ENCODE measurements at places on chromosomes 1 and 21. TPM values are rescaled to one million over a fixed set of nuclear protein-coding genes. Genes with fewer than 3 reads are reported as not detected.

GRCh38 chr1:185565302-185565701 is 168.9 kb upstream of the HMCN1 start:
- no peak for DNase-seq

GRCh38 chr1:168179438-168180147 is 831 bp downstream of the TIPRL start:
- DNase-seq, result no peak

DNA sequence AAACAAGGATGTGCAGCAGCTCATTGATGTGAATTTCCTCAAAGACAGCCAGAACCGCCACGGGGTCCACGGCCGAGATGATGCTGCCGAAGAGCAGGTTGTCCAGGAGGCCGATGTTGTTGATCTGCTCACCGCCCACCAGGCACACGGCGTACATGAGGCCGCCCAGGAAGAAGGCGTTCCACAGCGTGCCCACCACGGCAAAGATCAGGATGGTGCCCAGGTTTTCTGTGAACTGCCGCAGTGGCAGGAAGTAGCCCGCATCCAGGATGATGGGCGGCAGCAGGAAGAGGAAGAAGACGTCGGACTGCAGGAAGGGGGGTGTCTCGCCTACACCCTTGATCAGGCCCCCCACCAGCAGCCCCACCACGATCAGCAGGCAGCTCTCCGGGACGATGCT is 41.1 kb downstream of the SLC9A1 start:
- no peak for DNase-seq

DNA sequence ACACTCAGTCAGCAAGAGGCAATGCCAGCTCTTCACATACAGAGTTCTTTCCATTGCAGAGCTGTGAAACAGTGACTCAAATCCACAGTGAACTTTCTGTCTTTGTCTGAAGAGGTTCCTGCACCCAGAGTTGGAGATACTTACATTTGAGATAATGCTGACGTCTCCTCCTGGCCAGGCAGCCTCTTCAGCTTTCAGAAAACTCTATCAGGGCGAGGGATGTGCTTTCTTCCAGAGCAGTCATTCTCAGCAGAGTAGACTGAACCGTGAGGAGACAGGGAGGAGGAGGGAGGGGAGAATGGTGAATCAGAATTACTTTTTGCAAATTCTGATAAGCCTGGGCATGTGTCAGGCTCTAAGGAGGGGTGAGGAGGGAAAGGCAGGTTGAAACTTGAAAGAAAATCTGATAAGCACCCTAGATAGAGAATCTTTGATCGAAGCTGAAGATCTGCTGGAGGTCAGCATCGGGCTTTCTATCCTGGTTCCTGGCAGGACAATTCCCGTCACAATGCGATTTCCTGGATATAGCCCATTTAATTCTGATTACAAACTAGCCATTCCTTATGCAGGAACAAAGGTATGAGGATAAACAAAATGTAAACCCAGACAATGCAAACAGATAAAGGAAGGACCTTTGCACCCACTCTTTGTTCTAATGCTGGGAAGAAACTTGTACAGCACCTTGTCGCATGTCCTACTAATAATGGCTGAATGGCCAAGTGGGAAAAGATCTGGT is 18.9 kb upstream of the NID1 start:
- DNase-seq, result no peak

- DNase-seq, result no peak
Measured at GRCh38 chr21:42238185-42238934, 19.4 kb downstream of the ABCG1 start.

DNA sequence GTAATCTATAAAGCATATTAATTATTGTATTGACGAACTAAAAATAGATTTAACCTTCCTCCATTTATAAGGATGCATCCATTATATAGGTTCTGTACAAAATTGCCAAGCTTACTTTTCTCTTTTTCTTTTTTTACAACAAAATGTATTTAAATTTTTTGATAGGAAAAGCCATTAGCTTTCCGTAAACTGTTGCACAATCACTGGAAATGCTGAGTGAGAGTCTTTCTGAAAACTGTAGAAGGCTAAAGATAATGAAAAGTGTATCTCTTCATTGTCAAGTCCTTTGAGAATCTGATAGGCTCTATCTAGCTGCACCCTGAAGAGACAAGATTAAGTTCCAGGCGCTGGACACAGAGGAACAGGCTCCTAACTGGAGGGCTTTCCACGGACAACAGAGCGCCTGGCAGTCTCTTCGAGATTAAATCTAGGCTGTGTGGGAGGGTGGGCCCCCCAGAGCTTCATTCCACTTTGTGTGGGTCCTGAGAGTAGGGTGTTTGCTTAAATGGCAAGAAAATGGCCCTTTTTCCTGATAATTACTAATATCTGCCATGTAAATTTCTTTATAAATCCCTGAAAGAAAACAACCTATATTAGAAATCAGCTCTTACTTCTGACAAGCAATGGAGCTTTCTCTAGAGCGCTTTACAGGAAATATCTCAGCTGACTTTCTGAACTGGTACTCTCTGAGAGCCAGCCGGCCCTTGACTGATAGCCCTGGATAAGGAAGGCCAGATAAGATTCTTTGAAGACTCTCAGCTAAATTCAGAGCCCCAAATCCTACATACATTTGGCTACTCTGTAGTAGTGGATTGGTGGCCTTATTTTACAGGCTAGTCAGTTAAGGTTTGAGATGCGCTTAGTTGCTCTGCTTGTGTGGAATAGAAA is 108.3 kb downstream of the FMN2 start:
- DNase-seq, result no peak

DNA sequence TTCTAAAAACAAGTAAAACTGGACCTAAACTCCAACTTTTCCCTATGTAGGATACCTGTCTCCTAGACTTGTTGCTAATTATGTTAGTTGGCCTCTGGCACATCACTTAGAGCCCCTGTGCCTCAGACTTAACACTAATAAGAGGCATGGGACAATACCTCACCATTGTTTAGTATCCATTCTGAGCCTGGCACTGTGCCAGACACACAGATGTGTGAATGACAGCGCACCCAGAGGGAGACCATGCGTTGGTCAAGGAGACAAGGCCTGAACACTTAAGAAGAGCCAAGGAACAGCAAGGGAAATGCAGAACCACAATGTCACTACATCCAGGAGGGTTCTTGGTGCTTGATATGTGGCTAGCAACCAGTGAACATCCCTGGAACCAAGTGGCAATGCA is 189.1 kb downstream of the FGGY start:
- DNase-seq, result no peak

- DNase-seq, result no peak
Measured at GRCh38 chr1:156772728-156773497, 5.6 kb downstream of the PRCC start.

DNA sequence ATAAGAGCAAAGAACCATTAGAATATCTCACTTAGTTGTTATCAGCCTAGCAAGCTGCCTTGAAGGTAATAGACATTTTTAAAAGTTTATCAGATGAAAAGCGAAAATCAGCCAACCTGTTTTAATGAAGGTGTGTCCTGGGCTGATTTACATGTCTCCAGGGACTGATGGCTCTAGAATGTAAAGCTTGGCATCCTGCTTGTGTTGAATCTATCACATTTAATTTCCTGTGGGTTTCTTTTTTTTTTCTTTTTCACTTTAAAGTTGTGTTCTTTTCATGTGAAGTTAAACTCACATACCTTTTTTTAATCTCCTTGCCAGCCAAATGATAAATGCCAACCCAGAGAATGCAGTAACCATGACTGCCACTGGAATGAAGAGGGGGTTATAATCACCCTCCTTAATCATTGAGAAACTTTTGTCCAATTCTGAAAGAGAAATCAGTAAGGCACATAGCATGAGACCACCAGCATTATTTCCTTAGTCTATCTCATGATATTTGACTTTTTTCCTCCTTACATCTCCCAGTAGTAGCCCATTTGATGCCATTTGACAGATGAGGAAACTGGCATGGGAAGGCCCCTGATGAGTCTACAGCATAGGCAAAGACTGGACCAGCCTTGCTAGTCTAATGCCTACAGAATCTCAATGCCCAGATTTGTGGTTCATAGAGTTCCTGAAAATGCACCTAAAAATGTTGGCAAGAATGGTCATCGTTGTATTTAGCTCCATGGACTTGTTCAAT is 10.0 kb downstream of the SELL start:
- DNase-seq, result no peak

GRCh38 chr1:22139817-22140216 is 3.1 kb downstream of the WNT4 start:
- no peak for DNase-seq

- DNase-seq, result no peak
Measured at GRCh38 chr1:9294405-9294773, 1.7 kb downstream of the SPSB1 start.

GRCh38 chr1:61322008-61322744 is 239.8 kb downstream of the NFIA start:
- no peak for DNase-seq

GRCh38 chr1:234486858-234487840 is 8.2 kb upstream of the TARBP1 start:
- no peak for DNase-seq

- no peak for DNase-seq
Measured at GRCh38 chr1:60463786-60464185, 390.2 kb upstream of the C1orf87 start.

DNA sequence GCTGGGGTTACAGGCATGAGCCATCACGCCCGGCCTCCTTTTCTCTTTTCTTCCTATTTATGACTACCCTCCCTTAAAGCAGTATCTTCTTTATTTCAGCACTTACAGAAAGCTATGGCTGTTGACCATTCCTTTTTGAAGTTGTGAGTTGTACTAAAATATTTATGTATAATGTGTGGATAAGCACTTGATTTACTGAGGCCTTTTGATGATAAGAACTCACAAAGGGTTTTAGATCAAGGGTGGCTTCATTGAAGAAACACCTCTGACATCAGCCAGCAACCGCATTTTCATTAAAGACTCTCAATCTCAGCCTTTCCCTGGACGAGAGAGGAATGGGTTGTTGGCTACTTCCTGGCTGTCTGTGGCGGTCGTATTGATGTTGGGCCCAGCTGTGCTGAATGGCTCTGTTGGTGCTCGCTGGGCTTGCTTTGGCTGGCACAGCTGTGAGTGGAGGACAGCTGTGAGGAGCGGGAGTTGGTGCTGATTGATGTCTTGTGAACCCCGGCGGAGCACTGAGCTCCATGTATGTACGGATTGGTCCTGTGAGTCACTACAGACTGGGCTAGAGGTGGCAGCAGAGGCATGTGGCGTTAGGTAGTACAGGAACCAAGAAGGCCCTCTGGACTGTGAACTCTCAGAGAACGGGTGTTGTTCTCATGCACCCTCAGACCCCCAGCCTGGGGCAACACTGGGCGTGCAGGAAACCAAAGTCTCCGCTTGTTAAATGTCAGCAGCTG is 208.8 kb downstream of the KIF26B start:
- no peak for DNase-seq

DNA sequence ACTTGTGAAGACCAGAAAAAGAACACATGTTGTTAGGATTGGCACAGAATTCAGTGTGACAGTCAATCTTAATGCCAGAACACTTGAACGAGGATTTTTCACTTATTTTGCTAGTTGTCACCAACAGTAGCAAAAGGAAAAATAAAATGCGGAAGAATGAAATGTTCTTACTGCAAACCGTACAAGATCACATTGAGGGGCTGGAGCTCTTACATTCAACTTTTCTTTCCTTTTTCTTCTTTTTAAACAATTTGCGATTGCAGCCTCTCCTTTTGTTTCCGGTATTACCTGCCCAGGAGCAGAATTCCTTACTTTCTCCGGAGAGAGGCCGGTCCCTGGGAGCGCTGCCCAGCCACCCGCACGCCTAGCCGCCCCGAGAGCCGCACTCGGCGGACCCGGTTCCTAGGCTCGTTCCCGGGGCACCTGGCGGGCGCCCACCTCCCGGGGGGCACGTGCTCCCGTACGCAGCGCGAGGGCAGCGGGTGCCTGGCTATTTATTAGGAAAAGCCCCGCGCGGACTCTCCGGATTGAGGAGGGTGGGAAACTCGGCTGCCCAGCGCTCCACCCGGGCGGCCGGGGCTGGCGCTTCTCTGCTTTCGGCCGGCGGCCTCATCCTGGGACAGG is 1.2 kb upstream of the CAMTA1 start:
- DNase-seq, result no peak

DNA sequence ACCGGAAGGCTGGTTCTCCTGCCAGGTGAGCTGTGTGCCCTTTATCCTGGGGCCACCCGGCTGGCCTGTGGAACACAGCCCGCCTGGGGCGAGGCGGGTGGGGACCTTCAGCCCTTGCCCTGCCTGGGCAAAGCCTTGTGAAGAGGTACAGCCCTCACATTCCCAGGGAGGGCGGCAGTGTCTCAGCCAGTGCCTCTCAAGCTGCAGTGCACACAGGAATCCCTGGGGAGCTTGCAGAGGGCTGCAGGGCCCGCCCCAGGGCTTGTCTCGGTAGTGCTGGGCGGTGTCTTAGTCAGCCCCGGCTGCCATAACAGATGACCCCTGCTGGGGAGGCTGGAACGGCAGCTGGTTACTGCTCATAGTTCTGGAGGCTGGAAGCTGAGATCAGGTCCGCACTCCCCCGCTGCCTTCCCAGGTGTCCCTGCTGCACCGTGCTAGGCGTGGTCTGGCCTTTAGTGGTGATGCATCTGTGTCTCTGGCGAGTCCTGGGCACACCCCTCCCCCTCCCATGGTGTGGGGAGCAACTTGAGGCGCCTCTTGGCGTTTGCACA is 12.6 kb downstream of the DFFB start:
- DNase-seq, result no peak

DNA sequence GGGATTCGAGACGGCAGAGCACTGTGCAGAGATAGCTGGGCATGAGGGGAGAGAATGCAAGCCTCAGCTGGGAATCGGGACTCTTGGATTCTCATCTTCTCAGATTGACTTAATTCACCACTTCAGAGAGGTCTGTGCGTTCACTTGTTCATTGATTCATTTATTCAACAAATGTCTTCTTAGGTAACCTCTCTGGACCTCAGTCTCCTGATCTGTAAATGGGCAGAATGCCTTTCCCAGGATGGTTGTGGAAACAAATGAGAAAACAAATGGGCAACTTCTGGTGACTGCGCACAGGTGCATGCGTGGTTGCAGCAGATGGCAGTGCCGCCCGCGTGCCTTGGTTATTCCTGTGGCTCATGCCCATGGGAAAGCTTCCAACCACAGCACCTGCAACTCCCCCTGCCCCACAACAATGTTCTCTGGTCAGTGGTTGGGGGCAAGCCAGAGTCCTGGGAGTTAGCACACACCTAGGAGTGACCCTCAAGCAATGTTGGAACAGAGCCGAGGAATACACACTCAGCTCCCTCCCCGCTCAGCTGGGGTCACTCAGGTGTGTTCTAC is 110.1 kb upstream of the RUNX3 start:
- no peak for DNase-seq

DNASE2B gene
- total RNA-seq, result not detected

RGS16 gene
- 102 TPM for total RNA-seq

ZBTB8B gene
- not detected for total RNA-seq

SLC22A15 gene
- total RNA-seq, result 5.6 TPM

AMY2A gene
- total RNA-seq, result not detected

AMPD1 gene
- not detected for total RNA-seq

RHOU gene
- total RNA-seq, result 3.7 TPM

NR0B2 gene
- total RNA-seq, result not detected

SLAMF6 gene
- 10.9 TPM for total RNA-seq

LMO4 gene
- 42.9 TPM for total RNA-seq

SYPL2 gene
- total RNA-seq, result not detected

MEX3A gene
- total RNA-seq, result 0.07 TPM

KCNJ9 gene
- total RNA-seq, result not detected

Data from natural killer cell treated with Interleukin-12 subunit alpha and Interleukin-12 subunit beta and Interleukin-15 and Interleukin-18, amount 100 ng/mL, for 72 hours (primary cell).